Astrocyte (in vitro differentiated cells and primary cell): ENCODE measurements at places on chromosomes 13 and 19.

DNA sequence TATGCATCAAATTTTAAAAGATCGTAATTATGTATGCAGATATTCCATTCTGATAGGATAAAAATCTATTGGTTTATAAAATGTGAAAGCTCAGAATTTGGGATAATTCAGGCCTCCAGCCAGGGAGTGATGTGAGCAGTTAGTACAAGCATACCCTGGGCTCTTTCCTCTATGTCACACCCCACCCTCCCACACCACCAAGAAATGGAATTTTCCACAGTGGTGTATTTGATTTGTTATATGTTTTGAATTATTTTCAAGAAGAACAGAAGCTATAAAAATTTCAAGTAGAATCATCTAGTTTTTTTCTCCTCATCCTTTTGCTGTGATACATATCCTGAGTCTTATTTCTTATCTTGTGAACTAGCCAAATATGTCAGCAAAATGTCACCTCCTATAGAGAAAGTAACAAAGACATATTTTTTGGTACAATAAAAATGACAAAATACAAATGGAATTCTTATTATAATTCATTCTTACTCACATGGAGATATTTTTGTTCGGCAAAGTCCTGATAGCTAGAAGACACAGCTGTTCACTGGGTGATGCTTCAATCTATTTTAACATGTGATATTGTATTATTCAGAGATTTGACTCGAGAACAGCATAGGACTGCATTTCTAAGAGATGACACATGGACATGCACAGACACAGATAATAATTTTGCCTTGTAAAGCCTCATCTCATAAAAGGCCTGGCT is 61.2 kb upstream of the FRY start:
- DNase-seq = peak; percentile 74

DNA sequence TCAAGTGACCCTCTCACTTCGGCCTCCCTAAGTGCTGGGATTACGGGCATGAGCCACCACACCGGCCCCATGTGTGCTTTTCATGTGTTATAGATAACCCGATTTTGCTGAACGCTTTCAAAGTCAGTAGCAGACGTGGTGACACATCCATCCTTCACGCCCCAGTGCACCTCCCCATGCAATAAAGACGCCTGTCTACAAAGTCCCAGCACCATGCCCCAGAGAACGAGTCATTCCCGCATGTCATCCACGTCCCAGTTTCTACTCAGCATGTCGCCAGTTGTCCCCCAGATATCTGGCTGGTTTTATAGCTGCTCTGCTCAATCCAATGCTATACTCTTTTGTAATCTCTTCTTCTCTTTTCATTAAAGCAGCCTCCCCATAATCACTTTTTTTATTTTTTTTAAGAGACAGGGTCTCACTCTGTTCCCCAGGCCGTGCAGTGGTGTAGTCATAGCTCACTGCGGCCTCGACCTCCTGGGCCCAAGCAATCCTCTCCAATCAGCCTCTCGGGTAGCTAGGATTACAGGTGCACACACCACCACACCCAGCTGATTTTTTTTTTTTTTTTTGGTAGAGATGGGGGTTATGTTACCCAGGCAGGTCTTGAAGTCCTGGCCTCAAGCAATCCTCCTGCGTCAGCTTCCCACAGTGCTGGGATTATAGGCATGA is 42.5 kb downstream of the DNM2 start:
- DNase-seq = peak; percentile 47

GRCh38 chr13:28137596-28137995 is 749 bp upstream of the PAN3 start:
- no peak for DNase-seq

DNA sequence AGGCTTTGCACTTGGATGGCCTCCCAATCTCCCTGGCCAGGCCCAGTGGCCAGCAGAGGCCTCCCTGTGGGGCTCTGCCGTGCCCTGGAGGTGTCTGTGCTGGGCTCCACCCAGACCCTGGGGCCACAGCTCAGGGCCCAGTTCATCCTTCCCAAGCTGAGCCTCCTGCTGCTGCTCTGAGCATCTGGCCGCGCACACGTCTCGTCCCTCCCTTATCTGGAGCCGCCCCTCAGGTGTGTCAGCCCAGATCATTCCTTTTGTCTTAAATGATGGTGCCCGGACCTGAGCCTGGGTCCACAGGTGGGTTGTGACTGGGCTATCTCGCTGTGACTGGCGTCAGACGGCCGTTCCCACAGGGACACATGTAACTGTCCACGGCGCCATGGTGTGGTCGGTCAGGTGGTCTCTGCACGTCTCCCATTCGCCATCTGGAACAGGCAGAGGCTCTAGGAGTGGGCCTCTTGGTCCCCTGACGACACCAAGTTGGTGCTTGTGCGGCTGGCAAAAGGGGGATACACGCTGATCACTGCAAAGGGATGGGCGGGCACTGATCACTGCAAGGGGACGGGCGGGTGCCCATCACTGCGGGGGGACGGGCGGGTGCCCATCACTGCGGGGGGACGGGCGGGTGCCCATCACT is 14.3 kb upstream of the ZNF554 start:
- no peak for DNase-seq

- no peak for DNase-seq
Measured at GRCh38 chr13:76048675-76049375, 412.7 kb downstream of the LMO7 start.

DNA sequence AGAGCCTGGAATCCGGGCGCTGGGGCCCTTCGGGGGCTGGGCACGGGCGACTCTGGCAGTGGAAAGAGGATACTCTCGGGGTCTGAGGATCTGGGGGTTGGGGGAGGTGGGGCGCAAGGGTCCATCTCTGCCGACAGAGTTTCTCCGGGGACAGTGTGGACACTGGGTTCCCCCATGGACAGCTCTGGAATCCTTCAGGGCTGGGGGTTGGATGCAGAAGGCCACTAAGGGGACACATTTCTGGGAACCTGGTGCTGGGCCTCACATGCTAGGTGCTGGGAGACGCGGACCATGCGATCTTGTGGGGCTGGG is 2.3 kb downstream of the TGFBR3L start:
- no peak for DNase-seq
